ENCODE measurements at places on chromosomes 3 and 15.
A peak's percentile ranks its signal among the peaks of the same experiment; 100 is the strongest.

DNA sequence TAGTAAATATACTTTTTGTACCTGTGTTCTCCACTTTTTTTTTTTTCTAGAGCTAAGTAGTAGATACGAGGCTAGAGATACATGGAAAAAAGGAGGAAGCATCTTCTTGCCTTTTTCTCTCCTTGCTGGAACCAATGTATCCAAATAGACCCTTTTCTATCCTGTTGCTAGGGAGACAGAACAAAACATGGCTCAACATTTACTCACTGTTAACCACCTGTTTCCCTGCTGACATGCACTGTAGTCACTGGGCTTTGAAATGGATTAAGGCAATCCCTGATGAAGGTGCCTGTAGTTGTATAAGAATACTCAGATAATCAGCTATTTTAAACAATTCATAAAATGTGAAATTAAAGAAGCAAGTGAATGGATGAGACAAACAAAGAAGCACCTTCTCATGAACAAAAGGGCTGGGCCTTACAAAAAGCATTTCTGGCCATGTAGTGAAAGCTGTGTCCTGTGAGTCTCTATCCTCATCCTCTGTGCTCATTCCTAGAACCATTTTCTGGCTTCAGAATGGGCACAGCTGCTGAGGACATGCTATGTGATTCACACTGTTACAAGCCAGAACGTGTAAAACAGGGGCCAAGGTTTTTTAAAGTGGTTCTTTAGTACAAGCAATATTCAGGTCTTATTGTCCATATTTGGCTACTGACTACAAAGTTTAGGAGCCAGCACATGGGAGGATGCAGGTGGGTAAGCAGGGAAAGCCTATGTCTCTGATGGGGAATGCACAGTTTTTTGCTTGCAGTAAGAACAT lies 100.4 kb upstream of the NDN start:
- no peak for DNase-seq
- no peaks in the 10 kb centered on the region for H3K36me3 ChIP-seq
- H3K27ac ChIP-seq: no peak overlapping the region

- no peak overlapping the region for H3K27ac ChIP-seq
- H3K4me3 ChIP-seq: no peak overlapping the region
- no peaks in the 10 kb centered on the region for H3K27me3 ChIP-seq
- DNase-seq: no peak
These were observed 285.8 kb upstream of the GADL1 start for GRCh38 chr3:31180274-31180673.

- no peaks in the 10 kb centered on the region for H3K4me1 ChIP-seq
- H3K27ac ChIP-seq: no peak overlapping the region
- no peak overlapping the region for H3K4me3 ChIP-seq
- H3K36me3 ChIP-seq: no peaks in the 10 kb centered on the region
These were observed 237.7 kb downstream of the NR1D2 start for GRCh38 chr3:24182756-24183155.

- H3K4me3 ChIP-seq: no peak overlapping the region
- peak; percentile 17 for DNase-seq
- no peaks in the 10 kb centered on the region for H3K4me1 ChIP-seq
- no peaks in the 10 kb centered on the region for H3K27me3 ChIP-seq
- H3K27ac ChIP-seq: no peak overlapping the region
- no peaks in the 10 kb centered on the region for H3K36me3 ChIP-seq
These were observed 435.6 kb downstream of the GOLGA6L6 start for GRCh38 chr15:20106026-20106425.

- DNase-seq: no peak
- H3K27ac ChIP-seq: no peak overlapping the region
- no peak overlapping the region for H3K4me3 ChIP-seq
- no peaks in the 10 kb centered on the region for H3K27me3 ChIP-seq
These were observed 4.4 kb upstream of the SNX22 start for GRCh38 chr15:64146885-64147681.

DNA sequence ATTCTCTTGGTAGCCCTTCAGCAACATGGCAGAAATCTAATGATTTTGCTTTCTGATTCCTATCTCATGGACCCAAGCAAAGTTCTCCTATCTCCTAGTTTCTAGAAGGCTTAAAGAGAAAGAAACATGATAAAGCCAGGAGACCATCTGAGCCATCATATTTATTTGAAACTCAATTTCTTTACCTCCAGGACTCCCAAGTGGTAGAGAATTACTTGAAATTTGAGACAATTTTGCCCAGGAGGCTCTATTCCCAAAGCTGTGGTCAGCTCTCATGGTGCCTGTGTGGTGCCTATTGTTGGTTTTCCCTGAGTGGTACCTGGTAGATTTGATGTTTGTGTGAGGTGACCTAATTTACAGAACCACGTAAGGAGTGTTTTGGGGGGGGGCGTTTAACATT lies 38.8 kb downstream of the CHP1 start:
- DNase-seq: no peak
- H3K4me1 ChIP-seq: no peaks in the 10 kb centered on the region
- no peak overlapping the region for H3K27ac ChIP-seq
- no peak overlapping the region for H3K4me3 ChIP-seq
- H3K36me3 ChIP-seq: 0 out of 2 replicates have a peak, but pooled peaks cover 10% of the 10 kb centered on the region

DNA sequence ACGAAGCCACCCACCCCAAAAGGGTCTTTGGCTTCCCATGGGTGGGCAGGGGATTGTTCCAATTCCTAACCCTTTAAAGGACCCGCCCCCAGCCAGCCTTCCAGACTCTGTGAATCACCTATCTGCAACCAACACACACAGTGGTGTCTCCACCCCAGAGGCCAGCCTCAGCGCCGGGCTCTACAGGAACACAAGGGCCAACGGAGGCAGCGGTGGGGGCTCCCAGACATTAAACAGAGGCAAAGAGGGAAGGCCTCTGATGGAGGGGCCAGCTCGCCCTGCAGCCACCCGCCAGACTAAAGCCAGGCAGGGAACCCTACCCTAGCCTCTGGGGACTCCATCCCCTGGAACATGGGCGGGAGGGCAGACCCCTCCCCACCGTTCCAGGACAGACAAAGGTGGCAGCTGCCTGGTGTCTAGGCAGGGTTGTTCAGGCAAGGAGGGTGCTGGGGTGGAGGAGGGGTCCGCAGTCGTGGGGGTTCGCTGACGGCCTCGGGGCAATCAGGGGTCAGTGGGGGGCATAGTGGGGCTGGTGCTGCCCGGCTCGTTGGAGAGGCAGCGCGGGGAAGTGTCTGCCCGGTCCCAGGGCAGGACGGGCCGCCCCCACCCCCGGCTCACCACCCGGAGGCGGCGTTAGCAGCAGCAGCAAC lies 448 bp downstream of the SHISA5 start:
- no peak for DNase-seq
- peak overlapping the region; percentile 37 for H3K27ac ChIP-seq
- peak overlapping the region; percentile 91 for H3K4me3 ChIP-seq
- no peaks in the 10 kb centered on the region for H3K27me3 ChIP-seq

All from Karpas-422 (cell line).